ENCODE measurements at places on chromosomes 5 and 9. TPM values are rescaled to one million over a fixed set of nuclear protein-coding genes. Genes with fewer than 3 reads are reported as not detected.

BSPRY gene
- total RNA-seq = 0.33 TPM

GRCh38 chr9:72897069-72897649, 55.7 kb downstream of the ALDH1A1 start:
- no peak for DNase-seq

CFAP90 gene
- total RNA-seq = 0.48 TPM

GRCh38 chr5:137613554-137614265, 114.6 kb upstream of the SPOCK1 start:
- no peak for DNase-seq

DNA sequence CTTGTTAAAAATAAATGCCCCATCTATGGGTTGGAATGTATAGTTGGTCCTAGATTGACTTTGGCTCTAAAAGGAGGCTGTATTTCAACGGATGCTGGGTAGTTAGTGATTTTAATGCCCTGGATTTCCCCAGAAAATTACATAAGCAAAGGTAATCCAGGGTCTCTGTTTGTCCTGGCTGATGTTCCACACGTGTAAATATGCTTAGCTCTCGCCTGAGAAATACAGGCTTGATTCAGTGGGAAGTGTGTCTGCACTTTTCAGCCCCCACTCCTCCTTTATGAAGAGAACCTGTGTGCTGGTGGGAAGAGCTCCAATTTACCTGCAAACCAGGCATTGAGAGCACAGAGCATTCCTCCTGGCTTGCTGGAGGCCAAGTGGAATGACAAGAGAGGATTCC, 294.6 kb upstream of the CLINT1 start:
- peak; percentile 49 for DNase-seq

SEMA6A gene
- total RNA-seq = 7.9 TPM

PITX1 gene
- 0.40 TPM for total RNA-seq

- DNase-seq = no peak
These were observed 15.5 kb upstream of the SLC36A3 start for GRCh38 chr5:151318850-151319732.

- no peak for DNase-seq
These were observed 10.9 kb upstream of the ARHGEF28 start for GRCh38 chr5:73615085-73615484.

DNA sequence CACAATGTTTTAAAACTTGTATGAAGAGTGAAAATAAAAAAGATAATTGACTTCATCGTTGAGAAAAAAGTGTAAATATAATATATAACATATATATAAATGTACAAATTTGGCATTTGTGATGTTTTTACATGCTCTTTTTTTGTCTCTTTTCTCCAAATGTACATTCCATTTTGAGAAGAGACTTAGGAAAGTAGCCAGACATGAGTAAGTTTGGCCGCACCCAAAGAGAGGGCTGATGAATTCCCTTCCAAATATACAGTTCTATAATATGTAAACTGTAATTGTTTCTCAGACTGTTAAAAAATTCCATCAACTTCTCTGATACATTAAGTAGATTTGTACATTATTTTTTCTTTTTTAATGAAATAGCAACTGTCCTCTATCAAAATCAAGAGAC, 193.2 kb upstream of the MAP3K1 start:
- DNase-seq = no peak

ZDHHC11 gene
- total RNA-seq = 19.1 TPM

Data from left lobe of liver (tissue), 2 donors.